Stimulated activated naive CD4-positive, alpha-beta T cell (primary cell): ENCODE measurements at places on chromosomes 4 and X.

- no peak for DNase-seq
Observed at GRCh38 chr4:39548425-39549067, 21.3 kb upstream of the UGDH start.

GRCh38 chr4:68256284-68256683 is 10.8 kb upstream of the TMPRSS11B start:
- DNase-seq, result no peak

GRCh38 chr4:106659371-106659770 is 290.8 kb upstream of the GIMD1 start:
- no peak for DNase-seq

GRCh38 chrX:100356351-100356896 is 53.6 kb downstream of the PCDH19 start:
- DNase-seq, result no peak

GRCh38 chr4:146436423-146437162 is 85.1 kb downstream of the SLC10A7 start:
- DNase-seq, result no peak

GRCh38 chr4:167443841-167444240 is 209.5 kb upstream of the SPOCK3 start:
- DNase-seq, result no peak

DNA sequence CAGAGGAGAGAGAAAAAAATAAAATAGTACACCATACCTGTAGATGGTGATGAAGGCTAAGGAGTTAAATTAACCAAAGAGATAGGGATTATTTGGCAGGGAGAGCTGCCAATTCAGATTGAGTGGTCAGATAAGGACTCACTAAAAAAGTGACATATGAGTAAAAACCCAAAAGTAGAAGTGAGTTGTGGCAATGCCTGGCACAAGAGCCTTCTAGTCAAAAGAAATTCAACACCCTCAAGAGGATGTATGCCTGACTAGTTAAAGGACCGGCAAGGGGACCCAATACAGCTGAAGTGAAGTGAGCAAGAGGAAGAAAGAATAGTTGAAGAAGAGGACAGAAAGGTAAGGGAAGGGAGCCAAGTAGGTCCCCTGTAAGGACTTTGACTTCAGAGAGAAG is 34.9 kb downstream of the ELF2 start:
- no peak for DNase-seq

GRCh38 chr4:134567461-134567860 is 365.9 kb upstream of the PABPC4L start:
- no peak for DNase-seq

GRCh38 chr4:145867406-145867805 is 71.2 kb downstream of the ZNF827 start:
- DNase-seq, result no peak

DNA sequence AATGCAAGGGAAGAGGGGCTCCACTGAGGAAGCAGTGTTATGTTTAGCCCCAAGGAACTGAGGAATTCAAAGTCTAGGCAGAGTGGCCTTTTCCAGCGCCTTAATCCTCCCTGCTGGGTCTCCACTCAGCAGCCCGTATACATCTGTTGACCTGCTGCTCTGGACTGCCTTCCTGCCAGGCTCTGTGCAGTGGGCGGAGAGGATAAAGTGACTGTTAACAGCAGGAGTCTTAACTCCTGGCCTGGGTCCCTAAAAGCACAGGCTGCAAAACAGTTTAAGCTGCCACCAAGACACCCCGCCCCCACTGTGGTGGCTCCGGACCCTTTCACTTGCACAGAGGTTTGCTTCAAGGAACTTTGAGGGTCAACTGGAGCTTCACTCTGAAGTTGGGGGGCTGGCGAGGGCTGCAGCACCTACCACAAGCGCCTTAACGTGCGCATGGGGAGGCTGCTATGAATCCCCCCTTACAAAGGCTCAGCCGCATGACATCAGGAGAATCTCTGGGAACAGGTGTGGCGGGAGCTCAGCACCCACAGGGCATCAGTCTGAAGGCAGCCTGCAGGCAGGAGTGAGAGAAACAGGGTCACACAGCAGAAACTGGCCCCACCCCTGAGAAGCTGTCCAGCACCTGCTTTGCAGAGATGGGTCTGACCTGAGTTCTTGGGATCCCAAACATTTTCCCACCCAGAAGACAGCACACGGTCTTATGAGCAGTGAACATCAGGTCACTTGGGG is 358.2 kb upstream of the GATB start:
- no peak for DNase-seq

DNA sequence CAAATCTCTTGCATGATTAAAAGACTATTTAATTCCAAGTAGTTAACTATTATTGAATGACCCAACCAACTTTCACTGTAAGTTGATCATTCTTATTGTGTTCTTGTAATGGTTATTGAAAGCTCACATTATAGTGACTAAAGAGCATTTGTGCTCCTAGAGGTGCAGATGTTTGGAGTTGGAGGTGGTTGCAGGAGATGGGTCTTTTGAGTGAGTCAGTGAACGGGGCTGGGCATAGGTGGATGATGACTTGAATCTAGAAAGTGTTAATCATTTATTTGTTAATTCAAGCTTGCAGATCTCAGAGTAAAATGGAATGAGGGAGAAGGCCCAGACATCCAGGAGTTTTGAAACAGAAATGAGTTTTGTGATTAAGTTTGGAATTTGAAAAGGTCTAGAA is 13.7 kb downstream of the NWD2 start:
- DNase-seq, result no peak

- DNase-seq, result peak; percentile 44
Observed at GRCh38 chrX:103628386-103629317, at the start of gene TCEAL1. TCEAL1 (plus strand) TSS chrX:103628975; CDS start chrX:103629917, 942 bp downstream.

DNA sequence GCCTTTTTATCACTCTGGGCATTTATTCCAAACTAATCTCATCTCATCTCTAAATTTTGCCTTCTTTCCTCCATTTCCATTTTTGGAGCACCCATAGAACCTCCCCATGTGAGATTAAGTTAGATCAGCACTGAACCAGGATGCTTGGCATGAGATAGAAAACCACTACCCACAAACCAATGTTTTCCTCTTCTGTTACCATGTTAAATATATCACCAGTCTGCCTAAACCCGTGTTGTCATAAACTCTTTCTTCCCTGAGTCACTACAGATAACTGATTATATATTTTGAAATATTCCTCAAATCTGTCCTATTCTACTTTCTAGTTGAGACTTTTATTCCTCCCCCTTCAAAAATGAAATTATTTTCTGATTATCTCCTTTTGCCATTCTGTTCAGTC is 37.6 kb downstream of the GABRB1 start:
- no peak for DNase-seq

- no peak for DNase-seq
Observed at GRCh38 chr4:169107528-169107927, 97.5 kb upstream of the CBR4 start.

DNA sequence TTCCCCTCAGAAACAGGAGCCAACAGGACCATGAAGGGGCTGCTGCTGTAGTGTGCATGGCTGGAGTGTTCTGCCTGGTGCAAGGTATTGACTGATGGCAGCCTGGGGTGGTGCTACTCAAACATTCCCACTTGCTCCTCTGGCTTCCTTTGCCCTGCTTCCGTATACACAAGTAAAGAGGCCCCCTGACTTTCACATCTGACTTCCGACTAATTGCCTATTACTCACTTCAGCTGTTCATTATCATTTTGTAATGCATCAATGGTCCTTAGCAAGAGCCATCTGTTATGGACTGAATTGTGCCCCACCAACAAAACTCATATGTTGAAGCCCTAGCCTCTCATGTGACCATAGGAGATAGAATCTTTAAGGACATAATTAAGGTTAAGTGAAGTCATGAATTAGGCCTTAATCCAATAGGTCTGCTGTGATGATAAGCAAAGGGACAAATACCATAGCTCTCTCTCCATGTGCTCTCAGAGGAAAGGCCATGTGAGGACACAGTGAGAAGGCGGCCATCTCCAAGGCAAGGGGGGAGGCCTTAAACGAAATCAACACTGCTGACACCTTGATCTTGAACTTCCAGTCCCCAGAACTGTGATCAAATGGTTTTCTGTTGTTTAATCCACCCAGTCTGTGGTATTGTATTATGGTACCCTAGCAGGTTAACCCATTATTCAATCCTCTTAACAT is 122.5 kb upstream of the CLNK start:
- no peak for DNase-seq

- DNase-seq, result no peak
Observed at GRCh38 chr4:25361253-25361652, 15.8 kb upstream of the ANAPC4 start.

- no peak for DNase-seq
Observed at GRCh38 chr4:22895482-22895881, 202.7 kb downstream of the GBA3 start.

DNA sequence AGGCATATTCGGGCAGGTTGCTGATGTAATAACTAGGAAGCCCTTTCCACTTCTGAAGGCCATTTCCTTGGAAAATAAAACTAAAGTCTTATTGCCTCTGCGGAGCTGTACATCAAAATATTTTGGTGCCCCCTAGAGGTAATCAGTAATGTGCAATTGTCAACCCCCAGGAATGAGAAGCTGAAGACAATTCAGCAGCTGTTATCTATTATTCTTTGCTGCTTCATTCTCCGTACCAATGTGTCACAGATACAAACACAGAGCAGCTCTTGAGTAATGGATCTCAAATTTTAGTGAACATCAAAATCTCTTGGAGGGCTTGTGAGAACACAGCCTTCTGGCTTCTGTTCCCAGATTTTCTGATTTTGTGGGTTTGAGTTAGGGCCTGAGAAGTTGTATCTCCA is 3.5 kb upstream of the SLIT2 start:
- DNase-seq, result no peak

DNA sequence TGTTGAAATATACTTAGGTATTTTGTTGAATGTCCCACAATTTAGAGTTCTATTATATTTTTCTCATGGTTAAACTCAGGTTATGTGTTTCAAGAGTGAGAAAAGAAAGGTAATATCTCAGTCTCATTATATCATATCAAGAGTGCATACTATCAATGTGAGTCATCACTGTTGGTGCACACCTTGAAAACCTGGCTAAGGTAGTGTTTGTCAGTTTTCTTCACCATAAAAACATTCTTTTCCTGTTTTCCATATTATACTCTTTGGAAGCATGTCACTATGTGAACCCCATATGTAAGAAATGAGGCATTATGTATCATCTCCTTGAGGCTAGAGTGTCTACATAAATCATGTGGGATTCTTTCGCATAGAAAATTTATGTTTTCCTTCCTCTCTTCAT is 307.6 kb upstream of the CTSO start:
- no peak for DNase-seq

- no peak for DNase-seq
Observed at GRCh38 chr4:105137121-105137875, 9.4 kb upstream of the TET2 start.

GRCh38 chr4:106266201-106266600 is 49.8 kb downstream of the TBCK start:
- no peak for DNase-seq

- no peak for DNase-seq
Observed at GRCh38 chr4:157572284-157572683, 351.8 kb downstream of the GRIA2 start.

GRCh38 chr4:102216666-102217065 is 128.6 kb downstream of the SLC39A8 start:
- DNase-seq, result no peak

DNA sequence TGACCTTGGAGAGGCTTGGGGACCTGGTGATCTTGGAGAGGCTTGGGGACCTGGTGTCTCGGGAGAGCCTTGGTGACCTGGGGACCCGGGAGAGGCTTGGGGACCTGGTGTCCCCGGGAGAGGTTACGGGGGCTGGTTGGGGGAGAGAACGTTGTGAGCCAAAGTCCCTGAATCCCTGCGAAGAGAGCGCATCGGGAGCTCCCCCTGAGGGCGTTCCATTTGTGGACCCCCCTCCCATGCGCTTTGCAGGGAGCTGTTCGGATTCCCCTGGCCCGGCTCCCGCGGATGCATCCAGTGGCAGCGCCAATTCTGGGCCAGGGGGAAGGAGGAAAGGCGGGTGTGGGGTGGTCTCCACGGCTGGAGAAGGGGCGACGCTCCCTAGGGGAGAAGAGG is 13.3 kb downstream of the SHOX start:
- no peak for DNase-seq

GRCh38 chrX:153774576-153775292 is 6.1 kb upstream of the SRPK3 start:
- no peak for DNase-seq

GRCh38 chr4:157521906-157522305 is 301.4 kb downstream of the GRIA2 start:
- DNase-seq, result no peak

- DNase-seq, result no peak
Observed at GRCh38 chr4:26196567-26196966, 124.2 kb upstream of the RBPJ start.

DNA sequence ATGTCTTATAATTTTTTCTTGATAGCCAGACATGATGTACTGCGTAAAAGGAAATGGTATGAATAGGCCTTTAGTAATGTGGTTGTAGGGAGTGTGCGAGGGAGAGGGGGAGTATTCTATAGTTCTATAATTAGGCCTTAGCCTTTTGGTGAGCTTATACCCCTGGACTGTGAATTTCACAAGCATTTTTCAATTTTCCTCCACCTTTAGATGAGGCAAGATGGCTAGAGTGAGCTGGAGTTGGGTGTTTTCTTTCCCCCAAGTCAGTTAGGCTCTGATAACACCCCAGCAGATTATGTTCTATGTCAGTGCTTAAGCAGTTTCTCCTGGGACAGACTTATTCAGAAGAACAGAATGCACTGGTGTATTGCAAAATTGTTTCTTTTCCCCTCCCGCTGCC is 210.2 kb upstream of the NPY2R start:
- DNase-seq, result no peak

- no peak for DNase-seq
Observed at GRCh38 chr4:86847571-86847970, 1.6 kb downstream of the SLC10A6 start.

GRCh38 chr4:39621582-39621981 is 17.1 kb downstream of the SMIM14 start:
- DNase-seq, result no peak

GRCh38 chrX:14753441-14753840 is 119.4 kb downstream of the FANCB start:
- no peak for DNase-seq

GRCh38 chrX:64334467-64334866 is 60.8 kb downstream of the MTMR8 start:
- no peak for DNase-seq
